Stimulated activated CD8-positive, alpha-beta memory T cell treated with anti-CD3 and anti-CD28 coated beads, Interleukin-15, amount 100 ng/mL, for 24 hours (primary cell): ENCODE measurements at places on chromosomes 5 and 9.

DNA sequence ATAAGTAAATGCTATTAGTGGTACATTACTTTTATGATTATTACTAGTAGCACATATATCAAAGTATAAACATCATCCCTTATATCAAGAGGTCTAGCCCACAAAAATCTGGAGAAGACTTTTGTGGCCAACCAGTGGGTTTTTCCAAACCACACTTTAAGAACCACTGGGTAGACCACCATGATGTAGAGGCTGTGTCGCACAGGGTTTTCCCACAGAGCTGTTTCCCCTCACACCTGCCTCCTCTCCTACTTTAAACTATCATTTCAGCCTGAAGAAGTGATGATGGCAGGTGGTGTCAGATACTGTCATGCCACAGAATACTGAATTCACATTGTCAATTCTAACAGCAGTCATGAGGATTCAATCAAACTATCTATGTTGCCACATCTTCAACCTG, 109.2 kb downstream of the FBXW11 start:
- DNase-seq = no peak

GRCh38 chr9:72592502-72593403, 71.3 kb downstream of the TMC1 start:
- no peak for DNase-seq

- no peak for DNase-seq
Measured at GRCh38 chr9:114286146-114286679, 36.7 kb upstream of the ORM1 start.

DNA sequence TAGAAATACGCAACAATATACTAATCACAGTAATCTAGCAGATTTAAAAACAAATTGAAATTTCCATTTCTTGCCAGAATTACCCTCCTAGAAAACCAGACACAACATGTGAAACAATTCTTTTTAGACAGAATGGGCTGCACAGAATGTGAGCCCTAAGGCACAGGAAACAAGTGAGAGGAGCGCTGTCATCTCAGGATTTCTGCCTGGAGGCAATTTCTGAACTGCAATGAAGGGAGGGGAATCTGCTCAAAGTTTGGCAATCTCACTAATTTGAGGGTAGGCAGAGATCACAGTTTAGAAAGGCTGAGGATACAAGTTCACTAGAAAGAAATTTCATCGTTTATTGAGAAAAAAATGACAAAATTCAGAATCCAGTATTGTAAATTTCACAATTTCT, 70.3 kb downstream of the INIP start:
- DNase-seq = no peak

DNA sequence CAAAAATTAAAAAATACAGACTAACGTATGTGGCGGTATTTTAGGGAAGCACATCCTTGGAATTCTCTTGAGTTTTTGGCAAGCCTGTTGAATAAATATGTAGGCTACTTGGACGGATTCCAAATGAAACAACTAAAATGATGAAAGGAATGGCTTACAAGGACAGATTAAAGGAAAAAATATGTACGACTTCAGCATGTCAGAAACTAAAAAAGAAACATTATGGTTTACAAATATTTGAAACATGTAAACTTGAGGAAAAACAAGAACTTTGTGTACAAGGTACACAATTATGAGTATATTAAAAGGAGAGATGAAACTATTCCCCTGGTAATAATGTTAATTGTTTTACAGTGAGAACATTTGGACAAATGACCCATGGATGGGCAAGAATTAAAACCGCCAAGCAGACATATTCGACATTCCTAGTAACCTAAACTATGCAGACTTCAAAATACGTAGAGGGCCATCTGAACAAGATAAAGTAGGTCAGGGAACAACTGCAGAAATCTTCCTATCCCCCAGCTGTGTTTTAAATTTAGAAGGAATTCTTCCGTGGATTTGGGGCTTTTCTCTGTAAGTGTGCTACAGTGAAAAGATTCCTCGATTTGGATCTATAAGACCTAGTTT, 12.5 kb downstream of the EDIL3 start:
- no peak for DNase-seq
